PC-9 (cell line): ENCODE measurements at places on chromosomes 2 and 18. TPM values are rescaled to one million over a fixed set of nuclear protein-coding genes. Genes with fewer than 3 reads are reported as not detected.

Gene PLEKHB2
- 43.7 and 46.2 TPM in 2 replicates for total RNA-seq

Gene GLI2
- 11.6 and 14.6 TPM in 2 replicates for total RNA-seq

Gene PTPRN
- total RNA-seq, result not detected in 2 replicates

Gene NTSR2
- not detected in 2 replicates for total RNA-seq

Gene PLEKHA3
- 35.7 and 50.3 TPM in 2 replicates for total RNA-seq

Gene TNFAIP6
- not detected in 2 replicates for total RNA-seq

Gene TTN
- total RNA-seq, result not detected in 2 replicates
